Progenitor cell of endocrine pancreas (in vitro differentiated cells): ENCODE measurements at places on chromosomes 6 and 20. TPM values are rescaled to one million over a fixed set of nuclear protein-coding genes. Genes with fewer than 3 reads are reported as not detected.

SLC24A3 gene
- 0.96 and 1.5 TPM in 2 replicates for total RNA-seq

ARFGEF3 gene
- total RNA-seq: 28.3 and 28.6 TPM in 2 replicates

PLA2G7 gene
- total RNA-seq: 0.29 and 0.93 TPM in 2 replicates

DNA sequence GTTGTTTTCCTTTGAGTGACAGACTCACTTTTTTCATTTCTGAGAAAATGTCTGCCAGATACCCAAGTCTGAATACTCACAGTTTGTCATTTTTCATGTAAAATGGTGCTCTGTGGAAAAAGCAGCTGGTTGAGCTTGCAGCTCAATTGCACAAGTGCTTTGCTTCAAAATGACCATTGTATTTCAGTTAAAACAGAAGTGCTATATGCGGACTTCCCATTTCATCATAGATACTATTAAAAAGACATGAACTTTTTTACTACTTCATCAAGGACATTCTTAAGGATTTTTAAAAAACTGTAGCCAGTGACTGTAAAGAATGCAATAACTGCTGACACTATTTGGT, 61.5 kb downstream of the KCNS1 start:
- no peaks in the 10 kb centered on the region for H3K27me3 ChIP-seq
- no peak for DNase-seq
- H3K36me3 ChIP-seq: peaks cover 3% of the 10 kb centered on the region
- H3K4me1 ChIP-seq: peaks cover 26% of the 10 kb centered on the region

GRCh38 chr6:31193206-31193605, 22.7 kb upstream of the POU5F1 start:
- no peaks in the 10 kb centered on the region for H3K27me3 ChIP-seq
- H3K4me3 ChIP-seq: no peak overlapping the region
- no peak overlapping the region for H3K27ac ChIP-seq
- peaks cover 2% of the 10 kb centered on the region for H3K36me3 ChIP-seq
- no peak for DNase-seq

DNA sequence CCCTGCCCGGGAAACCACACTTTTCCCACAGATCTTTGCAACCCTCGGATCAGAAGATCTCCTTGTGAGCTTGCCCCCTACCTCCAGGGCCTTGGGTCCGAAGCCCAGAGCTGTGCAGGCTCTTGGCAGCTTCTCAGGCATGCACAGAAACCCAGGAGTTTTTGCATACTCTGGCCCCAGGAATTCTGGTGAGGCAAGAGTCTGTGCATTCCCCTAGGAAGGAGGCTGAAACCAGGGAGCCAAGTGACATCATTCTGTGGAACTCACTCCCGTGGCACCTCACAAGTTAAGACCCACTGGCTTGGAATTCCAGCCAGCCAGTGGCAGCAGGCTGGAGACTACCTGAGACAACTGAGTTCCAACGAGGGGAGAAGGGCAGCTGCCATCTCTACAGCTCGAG, 100.1 kb downstream of the TNFRSF21 start:
- no peak overlapping the region for H3K27ac ChIP-seq
- H3K27me3 ChIP-seq: peaks cover 4% of the 10 kb centered on the region
- no peak overlapping the region for H3K4me3 ChIP-seq
- H3K4me1 ChIP-seq: peaks cover 2% of the 10 kb centered on the region
